ENCODE measurements at places on chromosomes 1 and 21. TPM values are rescaled to one million over a fixed set of nuclear protein-coding genes. Genes with fewer than 3 reads are reported as not detected.

- DNase-seq, result no peak
Measured at GRCh38 chr1:27569088-27569460, 34.9 kb downstream of the AHDC1 start.

DNA sequence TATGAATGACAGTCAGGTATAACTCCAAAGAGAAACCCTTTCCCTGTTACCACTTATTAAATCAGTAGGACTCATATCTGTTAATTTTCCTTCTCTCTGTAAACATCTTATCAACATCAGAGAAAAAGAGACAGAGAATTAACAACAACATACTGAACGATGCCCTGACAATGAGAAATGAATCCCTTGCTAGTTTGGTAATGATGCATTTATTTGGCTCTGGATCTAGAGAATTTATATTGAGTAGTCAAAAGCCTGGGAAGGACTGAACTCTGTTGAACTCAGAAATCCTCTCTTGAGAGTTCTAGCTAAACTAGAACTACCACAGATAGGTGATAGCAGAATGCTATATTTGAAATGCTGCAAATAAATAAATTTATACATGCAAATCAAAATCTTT lies 325.6 kb downstream of the DISC1 start:
- DNase-seq, result no peak

DNA sequence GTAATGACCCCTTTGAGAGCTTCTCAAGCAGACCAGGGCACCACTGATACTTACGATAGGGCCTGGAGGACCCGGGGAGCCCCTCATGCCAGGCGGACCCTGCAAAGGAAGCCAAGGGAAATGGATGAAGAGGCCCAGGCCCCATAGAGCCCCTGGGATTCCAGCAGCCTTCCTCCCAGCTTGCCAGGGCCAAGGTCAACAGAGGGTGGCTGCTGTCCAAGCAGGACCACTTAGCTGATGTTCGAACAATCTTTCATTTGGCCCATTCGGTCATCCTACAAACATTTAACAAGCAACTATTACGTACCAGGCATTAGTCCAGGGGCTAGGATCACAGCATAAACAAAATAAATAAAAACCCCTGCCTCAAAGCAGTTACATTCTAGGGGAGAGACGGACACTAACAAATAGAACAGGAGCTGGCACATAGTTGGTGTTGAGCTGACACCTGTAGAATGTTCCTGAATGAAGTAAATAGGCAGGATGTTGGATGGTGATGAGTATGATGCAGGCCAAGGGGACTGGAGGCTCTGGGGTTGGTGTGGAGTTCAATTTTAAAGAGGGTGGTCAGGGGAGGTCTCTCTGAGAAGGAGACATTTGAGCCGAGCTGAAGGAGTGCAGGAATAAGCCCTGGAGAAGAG lies 27.0 kb upstream of the PEF1 start:
- DNase-seq, result no peak

DNA sequence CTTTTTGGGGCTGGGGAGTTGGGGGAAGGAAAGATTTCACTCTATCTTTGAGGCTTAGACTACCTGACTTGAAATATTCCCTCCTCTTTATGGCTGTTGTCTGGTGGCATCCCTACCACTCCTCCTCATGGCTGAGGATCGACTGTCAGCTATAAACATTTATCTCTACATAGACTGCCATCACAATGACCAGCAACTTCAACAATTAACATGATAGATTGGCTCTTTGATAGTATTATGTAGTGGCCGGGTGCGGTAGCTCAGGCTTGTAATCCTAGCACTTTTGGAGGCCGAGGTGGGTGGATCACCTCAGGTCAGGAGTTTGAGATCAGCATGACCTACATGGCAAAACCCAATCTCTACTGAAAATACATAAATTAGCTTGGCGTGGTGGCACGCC lies 72.4 kb downstream of the GABPA start:
- no peak for DNase-seq

DNA sequence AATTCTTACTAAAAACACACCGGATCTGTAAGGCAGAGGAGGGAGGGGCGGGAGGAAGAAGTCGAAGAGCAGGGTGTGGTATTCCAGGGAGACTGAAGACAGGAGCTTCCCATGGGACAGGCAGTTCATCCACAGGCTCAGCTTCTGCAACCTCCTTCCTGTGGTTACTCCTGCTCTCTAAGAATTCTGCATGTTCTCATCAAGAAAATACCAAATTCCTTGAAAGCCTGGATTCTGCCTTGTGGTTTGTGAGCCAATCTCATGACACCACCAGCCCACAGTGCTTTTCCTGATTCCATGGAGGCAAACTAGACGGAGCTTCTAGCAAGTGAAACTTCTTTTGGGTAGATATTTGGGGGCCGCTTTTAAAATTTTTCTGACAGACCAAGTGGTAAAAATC lies 1.1 kb upstream of the ST6GALNAC3 start:
- DNase-seq, result no peak

DNA sequence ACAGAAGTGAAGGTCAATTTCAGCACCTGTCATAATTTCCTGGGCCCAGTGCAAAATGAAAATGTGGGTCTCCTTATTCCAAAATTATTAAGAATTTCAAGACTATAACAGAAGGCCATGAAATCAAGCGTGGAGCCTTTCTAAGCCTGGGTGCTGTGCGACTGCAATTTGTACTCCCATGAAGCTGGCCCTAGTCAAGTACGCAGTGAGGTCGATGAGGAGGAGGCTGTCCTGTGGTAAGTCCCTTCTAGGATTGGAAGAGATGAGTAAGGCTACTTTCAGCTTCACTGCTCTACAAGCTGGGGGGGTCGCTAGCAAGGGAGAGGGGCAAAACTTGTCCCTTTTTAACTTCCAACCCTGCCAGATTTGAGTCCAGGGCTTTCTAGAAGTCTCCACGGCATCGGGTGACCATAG lies 410 bp upstream of the NUDC start:
- DNase-seq, result no peak

GRCh38 chr1:200153277-200154055 lies 126.0 kb downstream of the NR5A2 start:
- DNase-seq, result no peak

DNA sequence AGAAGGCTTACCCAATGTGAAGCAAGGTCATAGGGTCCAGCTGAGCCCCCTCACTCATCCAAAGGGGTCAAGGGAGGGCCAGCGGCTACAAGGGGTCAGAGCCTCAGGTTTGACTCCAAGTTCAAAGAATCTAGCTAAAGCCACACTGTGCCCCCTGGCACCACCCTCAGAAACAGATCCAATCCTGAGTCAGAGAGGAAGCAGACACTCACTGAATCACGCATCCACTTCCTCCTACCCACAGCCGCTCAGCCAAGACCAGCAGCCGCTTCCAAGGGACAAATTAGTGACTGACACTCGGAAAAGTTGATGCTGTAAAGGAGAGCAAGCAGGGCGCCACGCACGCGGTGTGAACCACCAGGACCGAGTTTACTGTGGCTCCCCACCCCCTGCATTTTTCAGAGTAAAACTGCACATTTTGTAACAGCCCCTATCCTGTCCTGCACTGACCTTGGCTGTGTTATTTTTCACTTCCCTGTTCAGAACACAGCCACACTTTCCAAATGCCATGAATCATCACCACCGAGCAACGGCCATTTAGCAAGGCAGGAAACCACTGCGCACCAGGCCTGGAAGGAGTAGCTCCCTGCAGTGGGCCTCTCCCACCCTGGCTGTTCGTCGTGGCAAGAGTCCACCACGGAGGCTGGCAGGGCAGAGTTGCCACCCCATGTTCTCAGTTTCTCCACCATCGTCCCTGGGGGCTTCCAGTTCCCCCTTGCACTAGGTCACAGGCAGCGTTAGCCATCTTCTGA lies 147.8 kb downstream of the TOMM20 start:
- peak; percentile 79 for DNase-seq

GRCh38 chr1:18667333-18667732 lies 36.7 kb downstream of the PAX7 start:
- no peak for DNase-seq

DNA sequence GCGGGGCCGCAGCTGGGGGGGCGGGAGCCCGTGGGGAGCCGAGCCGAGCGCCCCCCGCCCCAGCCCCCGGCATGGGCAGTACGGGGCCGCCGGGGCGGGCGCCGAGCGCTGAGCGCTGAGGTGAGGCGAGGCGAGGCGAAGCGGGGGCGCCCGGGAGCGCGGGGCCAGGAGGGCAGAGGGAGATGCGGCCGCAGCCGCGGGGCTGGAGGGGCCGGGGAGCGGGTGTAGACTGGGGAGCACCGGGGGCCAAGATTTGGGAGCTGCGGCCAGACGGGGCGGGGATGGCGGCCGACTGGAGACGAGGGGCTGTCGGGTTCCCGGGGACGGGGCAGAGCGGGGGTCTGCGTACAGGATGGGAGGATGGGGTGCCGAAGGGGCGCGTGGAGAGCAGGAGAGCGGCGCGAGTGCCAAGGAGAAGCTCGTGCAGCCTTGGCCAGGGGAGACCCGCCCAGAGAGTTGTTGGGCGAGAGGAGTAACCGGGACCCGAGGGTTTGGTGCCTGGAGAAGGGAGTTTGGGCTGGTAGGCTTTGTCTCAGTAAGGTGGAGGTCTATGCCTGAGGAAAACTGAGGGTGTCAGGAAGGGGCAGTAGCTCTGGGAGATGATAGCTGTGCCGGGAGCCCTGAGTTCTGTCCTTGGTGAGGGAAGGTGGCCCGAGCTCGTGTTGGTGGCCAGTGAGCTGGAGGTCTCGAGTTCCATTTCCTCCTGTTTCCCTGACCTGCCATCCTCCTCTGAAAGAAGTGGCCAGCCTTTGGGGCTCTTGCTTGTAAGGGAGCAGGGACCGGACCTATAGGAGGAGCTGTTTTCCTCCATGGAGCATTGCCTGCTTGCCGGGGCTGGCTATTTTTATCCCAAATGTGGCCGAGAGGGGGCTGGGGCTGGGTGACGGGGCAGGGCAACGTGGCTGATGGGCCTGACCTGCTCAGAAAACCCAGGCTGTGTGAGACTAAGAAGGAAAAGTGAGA lies 539 bp downstream of the ATP8B2 start:
- peak; percentile 83 for DNase-seq

- peak; percentile 81 for DNase-seq
Measured at GRCh38 chr1:21647431-21648351, 21.5 kb downstream of the RAP1GAP start.

DNA sequence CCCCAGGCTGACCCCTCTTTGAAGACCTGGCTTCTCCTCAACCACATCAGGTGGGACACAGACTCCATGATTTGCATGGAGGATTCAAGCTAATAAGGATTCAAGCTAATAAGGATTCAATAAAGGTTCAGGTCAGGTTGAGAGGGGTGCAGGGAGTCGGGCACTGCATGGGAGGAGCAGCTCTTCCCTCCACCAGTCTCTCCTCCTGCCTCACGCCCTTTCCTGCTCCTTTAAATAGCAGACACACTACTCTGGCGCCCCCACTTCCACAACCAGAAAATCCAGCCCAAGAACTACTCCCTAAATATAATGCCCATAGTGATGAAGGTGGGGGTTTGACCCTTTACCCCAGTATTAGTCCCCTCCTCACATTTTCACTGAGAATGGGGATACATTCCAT lies 7.1 kb downstream of the MEX3A start:
- DNase-seq, result no peak

- no peak for DNase-seq
Measured at GRCh38 chr1:71835442-71835813, 446.9 kb downstream of the NEGR1 start.

The TSPEAR gene
- 0.55 TPM for total RNA-seq

The CAMSAP2 gene
- total RNA-seq, result 34.7 TPM

The DDR2 gene
- total RNA-seq, result 9.0 TPM

The GSTM1 gene
- total RNA-seq, result not detected

The CELA3B gene
- total RNA-seq, result 0.63 TPM

The HSPA6 gene
- 2.5 TPM for total RNA-seq

The MIXL1 gene
- 0.39 TPM for total RNA-seq
